Lung (tissue), 17 donors: ENCODE measurements at places on chromosomes 16 and 17. TPM values are rescaled to one million over a fixed set of nuclear protein-coding genes. Genes with fewer than 3 reads are reported as not detected.

DNA sequence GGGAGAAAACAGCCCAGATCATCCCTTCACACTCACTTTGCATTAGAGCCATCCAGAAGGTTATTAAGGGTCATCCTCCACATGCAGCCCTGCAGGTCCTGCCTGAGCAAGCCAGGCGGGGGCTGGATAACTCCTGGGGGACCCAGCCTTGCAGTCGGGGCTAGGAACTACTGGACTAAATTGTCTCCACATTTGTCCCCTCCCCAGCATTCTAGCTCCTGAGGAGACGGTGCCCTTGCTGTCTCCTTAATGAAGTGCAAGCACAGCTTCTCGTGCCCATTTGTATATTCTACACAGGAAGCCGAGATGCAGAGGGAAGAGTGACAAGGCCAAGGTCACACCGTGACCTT is 185.2 kb downstream of the C16orf95 start:
- no peak for DNase-seq

- DNase-seq, result no peak
Observed at GRCh38 chr17:49520386-49521087, 25.4 kb downstream of the NGFR start.

GRCh38 chr17:68509141-68510057 is 2.8 kb upstream of the PRKAR1A start:
- peak; percentile 65 for DNase-seq

- no peak for DNase-seq
Observed at GRCh38 chr17:51014129-51014528, 106.5 kb downstream of the SPAG9 start.

DNA sequence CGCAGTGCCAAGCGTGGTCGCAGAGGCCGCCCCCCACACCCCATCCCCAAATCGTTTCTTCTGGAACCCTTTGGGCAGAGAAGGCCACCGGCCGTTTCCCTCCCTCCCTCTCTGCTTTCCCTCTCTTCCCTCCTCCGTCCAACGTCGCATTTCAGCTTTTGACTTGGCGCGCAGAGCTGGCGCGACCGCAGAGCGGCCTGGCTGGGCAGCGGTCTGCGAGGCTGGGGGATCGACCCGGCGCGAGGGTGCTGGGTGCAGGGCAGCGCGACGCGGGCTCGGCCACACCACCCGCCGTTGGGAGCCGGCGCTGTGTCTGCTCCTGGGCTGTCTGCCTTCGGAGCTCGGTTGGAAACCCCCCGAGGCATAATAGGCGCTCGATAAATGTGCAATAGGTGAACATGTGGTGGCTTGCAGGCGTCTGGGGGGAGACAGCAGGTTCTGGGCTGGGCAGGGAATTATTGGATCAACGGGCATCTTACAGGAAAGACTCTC is 2.8 kb upstream of the NTN3 start:
- DNase-seq, result peak; percentile 74

GRCh38 chr16:66515596-66516508 is 34.1 kb downstream of the TK2 start:
- DNase-seq, result no peak

Gene UMOD
- not detected for total RNA-seq

Gene AOC3
- total RNA-seq, result 154 TPM

Gene KRTAP4-9
- not detected for total RNA-seq

Gene CSH2
- not detected for total RNA-seq

Gene WFDC1
- 6.5 TPM for total RNA-seq

Gene DPEP2
- total RNA-seq, result 12.2 TPM

Gene SCNN1B
- total RNA-seq, result 16.4 TPM

Gene GLG1
- total RNA-seq, result 156 TPM
